Stimulated activated CD8-positive, alpha-beta memory T cell treated with anti-CD3 and anti-CD28 coated beads, Interleukin-7, amount 100 ng/mL, for 1 hour (primary cell): ENCODE measurements at places on chromosomes 6 and 20.

- no peak for DNase-seq
Observed at GRCh38 chr6:79435746-79436145, 101.5 kb downstream of the LCA5 start.

DNA sequence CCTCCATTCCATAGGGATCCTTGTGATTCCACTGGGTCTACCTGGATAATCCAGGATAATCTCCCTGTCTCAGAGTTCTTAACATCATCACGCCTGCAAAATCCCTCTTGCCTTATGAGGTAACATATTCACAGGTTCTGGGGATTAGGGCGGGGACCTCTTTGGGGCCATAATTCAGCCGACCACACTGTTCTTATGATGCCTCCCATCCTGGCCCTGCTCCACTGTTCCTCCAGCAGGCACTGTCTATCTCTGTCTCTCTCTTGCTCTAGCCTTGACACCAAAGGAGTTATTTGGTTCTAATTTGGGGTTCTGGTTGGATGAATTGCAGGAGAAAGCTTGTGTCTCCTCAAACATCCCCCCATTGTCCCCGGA is 168.1 kb downstream of the NFATC2 start:
- DNase-seq, result no peak

DNA sequence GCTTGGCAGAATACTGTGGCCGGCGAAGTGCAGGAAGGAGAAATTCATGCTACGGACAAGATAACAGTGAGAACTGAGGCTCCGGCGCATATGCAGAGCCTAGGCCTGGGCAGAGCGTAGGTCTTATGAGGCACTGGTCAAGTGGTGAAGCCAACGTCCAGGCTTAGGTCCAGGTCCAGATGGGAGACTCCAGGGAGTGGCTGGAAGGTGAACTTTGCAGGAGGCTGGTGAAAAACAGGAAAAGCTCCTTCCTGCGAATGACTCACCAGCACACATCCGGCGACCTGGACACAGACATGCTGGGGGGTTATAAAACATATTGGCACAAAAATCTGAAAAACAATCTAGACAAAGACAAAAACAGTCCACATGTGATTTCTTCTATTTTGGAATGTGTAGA is 15.4 kb downstream of the C6orf141 start:
- DNase-seq, result no peak

GRCh38 chr6:19845266-19846041 is 8.3 kb downstream of the ID4 start:
- DNase-seq, result no peak

DNA sequence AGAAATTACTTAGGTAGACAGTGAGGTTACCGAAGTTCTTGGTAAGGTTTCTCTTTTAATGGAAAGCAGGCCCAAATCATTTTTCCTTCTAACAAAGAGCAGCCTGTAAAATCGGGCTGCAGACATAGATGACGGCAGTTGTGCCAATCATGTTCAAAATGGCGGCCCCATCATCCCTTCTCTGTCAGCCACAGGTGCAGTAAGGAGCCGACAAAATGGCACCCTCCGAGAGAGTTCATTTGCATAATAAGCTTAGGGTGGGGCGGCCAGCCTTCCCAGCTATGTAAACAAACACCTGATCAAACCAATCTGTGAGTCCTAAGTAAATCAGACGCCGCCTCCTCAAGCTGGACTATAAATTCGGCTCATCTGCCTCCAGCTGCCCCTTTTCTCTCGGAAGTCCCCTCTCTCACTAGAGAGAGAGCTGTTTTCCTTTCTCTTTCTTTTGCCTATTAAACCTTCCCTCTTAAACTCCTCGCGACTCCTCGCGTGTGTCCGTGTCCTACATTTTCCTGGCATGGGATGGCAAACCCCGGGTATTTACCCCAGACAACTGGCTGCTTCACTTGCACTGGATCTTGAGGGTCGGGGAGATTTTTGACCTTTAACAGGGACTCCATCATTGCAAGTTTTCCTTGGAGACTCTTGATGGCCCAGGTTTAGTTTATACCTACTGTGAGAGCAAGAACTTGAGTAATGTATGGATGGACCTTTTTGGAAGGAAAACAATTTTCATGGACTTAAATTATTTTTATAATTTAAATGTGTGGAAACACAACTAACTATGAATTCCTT is 8.9 kb upstream of the DDR1 start:
- no peak for DNase-seq

DNA sequence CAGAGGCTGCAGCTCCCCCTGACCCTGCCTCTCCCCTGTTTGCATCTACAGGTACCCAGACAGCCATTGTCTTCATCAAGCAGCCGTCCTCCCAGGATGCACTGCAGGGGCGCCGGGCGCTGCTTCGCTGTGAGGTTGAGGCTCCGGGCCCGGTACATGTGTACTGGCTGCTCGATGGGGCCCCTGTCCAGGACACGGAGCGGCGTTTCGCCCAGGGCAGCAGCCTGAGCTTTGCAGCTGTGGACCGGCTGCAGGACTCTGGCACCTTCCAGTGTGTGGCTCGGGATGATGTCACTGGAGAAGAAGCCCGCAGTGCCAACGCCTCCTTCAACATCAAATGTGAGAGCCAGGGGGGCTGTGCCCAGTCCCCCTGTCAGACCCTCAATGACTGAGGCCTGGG is 42.1 kb upstream of the SRF start:
- no peak for DNase-seq

- no peak for DNase-seq
Observed at GRCh38 chr20:16955462-16955861, 207.3 kb downstream of the OTOR start.

- no peak for DNase-seq
Observed at GRCh38 chr6:76885861-76886301, 577.4 kb downstream of the HTR1B start.

DNA sequence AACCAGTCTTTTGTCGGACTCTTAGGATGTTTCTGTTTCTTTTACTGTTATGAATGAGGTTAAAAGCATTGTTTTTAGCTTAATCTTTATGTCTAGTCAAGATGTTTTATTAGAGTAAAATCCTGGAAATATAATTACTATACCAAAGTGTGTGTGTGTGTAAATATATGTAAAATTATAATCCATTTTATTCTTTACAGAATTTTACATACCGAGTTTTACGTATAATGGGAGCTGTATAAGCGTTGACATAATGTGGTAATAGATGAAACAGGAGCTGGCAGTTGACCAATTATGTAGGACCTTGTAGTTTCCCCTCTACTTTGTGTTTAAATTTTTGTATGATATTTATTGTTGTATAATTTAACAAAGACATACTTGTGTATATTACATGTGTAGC is 16.7 kb downstream of the MAP3K4 start:
- no peak for DNase-seq

- no peak for DNase-seq
Observed at GRCh38 chr6:89002523-89002922, 39.1 kb upstream of the RNGTT start.

- peak; percentile 80 for DNase-seq
Observed at GRCh38 chr20:47501482-47502270, at the start of gene NCOA3. Gene NCOA3 (plus strand): TSS chr20:47501887. CDS start chr20:47622248, 120,361 bp downstream.

DNA sequence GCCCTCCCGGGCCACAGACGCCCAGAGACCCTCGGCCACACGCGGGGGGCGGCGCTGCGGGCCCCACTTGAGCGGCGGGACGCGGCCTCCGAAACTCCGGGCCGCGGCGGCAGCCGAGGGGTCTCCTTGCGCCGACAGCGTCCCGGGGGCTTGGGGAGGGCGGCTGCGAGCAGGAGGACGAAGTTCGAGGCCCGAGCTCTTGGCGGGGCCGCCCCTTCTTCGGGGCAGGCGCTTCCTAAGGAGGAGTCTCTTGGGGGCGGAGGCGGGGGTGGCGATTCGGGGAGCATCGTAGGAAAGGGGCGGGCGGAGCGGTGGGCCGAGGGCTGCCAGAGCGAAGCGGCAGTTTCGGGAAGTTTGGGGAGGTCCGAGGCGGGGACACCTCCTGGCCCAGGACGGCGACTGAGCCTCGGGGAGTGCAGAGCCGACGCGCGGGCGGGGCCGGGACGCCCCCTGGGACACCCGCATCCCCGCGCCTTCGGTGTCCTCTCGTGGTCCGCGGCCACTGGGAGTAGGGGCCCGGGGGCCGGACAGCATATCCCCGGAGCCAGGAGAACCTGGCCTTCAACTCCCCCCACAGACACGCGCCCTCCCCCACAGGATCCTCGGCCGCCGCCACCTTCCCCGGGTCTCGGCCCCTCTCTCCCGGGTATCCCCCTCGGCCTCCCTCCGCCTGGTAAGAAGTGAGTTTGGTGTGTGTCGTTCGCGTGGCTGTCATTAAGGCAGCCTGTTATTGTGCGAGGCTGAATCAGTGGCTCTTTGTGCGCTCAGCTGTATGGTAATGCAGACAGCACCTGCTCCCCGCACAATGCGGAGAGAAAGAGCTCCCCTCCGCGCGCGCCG is 613 bp upstream of the DLL1 start:
- no peak for DNase-seq

DNA sequence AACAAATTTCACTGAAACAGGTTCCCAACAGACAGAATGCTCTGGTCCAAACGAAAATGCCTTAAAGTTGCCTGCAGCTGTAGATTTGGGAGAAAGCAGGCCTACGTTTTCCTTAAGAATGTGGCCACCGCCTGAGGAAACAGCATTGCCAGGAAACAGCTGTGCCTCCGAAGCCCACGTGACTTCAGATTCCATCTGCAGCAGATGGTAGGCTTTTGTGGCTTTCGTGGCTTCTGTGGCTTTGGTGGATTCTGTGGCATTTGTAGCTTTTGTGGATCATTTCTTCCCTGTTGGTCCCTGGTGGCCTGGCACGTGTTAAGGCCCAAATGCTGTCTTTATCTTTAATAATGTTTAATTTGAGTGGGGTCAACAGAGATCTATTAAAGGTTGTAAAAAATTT is 222.9 kb downstream of the TTLL2 start:
- no peak for DNase-seq

- DNase-seq, result no peak
Observed at GRCh38 chr20:62355516-62355877, 11.6 kb downstream of the LAMA5 start.

- DNase-seq, result no peak
Observed at GRCh38 chr6:140040396-140040795, 665.9 kb upstream of the CITED2 start.

GRCh38 chr6:90028995-90029635 is 134.8 kb downstream of the GJA10 start:
- DNase-seq, result no peak

DNA sequence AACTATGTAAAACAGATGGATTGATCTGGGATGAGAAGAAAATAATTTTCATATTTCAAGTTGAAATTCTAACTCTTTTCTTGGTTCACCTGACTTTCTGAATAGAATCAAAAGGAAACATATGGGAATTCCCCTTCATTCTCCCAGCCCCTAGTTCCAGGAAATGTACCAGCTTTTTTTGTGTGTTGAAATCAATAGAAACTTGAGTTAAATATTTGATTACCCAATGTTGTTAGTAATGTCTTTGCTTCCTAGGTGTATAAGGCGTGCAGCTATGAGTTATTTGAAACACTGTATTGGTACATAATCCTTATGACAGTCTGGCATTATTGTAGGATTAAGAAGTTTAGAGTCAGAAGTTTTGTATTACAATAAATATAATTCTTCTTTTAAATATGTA is 21.5 kb downstream of the VNN2 start:
- no peak for DNase-seq

DNA sequence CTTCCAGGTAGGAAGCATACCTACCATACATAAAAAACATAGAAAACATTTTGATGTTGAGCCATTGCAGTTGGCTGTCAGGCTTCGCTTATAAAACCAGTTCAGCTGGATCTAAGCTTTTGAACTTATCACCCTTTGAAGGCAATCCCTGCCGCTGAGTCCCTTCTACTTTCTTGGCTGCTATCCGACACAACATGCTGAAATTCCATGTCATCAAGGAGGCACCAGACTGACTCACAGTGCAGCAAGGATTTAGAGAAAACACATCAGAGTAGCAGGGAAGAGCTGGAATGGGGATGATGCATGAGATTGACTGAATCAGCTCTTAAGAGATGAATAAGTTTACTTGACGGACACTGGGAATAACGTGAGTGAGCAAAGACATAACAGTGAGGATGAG is 135.0 kb upstream of the MAN1A1 start:
- no peak for DNase-seq

- no peak for DNase-seq
Observed at GRCh38 chr6:32095338-32096086, 13.6 kb downstream of the TNXB start.

DNA sequence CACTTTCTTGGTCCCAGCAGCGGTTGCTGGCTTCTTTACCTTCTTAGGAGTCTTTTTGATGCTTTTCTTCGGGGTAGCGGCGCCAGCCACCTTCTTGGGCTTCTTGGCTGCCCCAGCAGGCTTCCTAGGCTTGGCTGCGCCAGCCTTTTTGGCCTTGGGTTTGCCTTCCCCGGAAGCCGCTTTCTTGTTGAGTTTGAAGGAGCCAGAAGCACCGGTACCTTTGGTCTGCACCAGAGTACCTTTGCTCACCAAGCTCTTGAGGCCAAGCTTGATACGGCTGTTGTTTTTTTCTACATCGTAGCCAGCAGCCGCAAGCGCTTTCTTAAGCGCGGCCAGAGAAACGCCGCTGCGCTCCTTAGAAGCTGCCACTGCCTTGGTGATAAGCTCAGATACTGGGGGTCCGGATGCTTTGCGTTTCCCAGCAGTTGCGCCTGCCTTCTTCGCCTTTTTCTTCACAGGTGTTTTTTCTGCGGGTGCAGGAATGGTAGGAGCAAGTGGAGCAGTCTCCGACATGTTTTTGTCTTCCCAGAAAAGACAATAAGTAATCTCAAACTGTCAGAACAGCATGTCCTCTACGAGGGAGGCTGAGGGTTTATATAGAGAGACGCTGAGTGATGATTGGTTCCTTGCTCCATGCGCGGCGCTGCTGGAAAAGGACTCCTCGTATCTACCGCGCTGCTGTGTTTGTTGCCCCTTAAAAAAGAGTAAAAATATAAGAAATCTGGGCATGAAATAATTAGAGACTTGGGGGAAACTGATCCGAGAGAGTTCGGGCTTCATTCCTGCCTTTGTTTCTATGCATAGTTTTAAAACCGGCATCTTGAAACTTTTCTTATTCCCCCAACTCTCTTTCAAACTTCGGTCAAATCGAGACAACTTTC is 130.3 kb upstream of the BTN3A2 start:
- DNase-seq, result no peak

DNA sequence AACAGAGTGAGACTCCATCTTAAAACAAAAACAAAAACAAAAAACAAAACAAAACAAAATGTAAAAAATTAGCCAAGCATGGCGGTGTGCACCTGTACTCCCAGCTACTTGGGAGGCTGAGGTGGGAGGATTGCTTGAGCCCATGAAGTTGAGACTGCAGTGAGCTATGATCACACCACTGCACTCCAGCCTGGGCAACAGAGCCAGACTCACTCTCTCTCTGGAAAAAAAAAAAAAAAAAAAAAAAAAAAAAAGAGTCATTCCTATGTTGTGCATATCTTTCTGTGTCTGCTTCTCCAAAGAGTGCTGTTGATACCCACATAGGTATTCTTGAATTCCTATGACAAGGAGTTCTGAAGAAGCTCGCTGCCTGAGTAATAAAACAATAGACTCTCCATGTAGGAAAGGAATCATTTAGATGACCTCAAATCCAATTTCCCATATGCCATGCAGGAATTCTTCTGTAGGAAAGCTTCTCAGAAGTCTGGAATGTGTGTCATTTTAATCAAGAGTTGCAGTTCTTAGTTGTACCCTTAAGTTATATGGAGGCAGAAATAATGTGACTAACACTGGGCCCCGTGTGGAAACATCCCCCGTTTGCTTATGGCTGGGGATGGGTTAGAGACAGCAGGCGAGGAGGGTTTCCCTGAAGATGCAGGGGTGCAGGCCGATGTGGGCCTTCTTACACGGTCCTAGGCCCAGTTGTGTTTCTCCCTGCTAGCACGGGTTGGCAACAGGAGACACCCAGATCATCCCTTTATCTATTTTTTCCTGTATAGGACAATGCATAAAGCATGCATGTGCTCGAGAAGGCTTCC is 79.4 kb downstream of the ZDHHC14 start:
- DNase-seq, result no peak
